ENCODE measurements at places on chromosomes 5 and 9. TPM values are rescaled to one million over a fixed set of nuclear protein-coding genes. Genes with fewer than 3 reads are reported as not detected.

The IL13 gene
- not detected for total RNA-seq

The ADCY2 gene
- total RNA-seq = 2.2 TPM

The GPX8 gene
- total RNA-seq = 1.9 TPM

The TAF11L7 gene
- not detected for total RNA-seq

The FAM221B gene
- total RNA-seq = not detected

The PCDHB5 gene
- 0.60 TPM for total RNA-seq

All from mucosa of descending colon (tissue), 3 donors.